ENCODE measurements at places on chromosomes 2 and 18.
A peak's percentile ranks its signal among the peaks of the same experiment; 100 is the strongest.

GRCh38 chr2:99520813-99521212 is 31.0 kb upstream of the REV1 start:
- DNase-seq, result no peak

- DNase-seq, result peak; percentile 82
Measured at GRCh38 chr2:79511320-79511951, 1.4 kb upstream of the CTNNA2 start.

DNA sequence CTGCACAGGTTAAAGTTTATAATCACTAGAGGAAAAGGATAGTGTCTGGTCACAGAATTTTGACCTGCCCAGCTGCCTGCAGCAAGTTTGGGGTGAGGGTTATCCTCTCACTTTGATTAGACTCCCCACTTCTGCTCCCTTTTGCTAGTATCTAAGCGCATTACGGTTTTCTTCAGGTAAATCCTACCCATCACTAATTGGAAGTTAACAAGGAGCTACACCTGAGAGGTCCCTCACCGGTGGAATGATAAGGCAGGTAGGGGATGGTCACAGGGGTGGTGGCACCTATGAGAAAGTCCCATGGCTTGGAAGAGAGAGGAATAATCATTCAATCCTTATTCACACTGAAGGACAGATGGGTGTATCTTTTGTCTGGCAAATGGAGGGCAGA is 7.6 kb downstream of the BCL2 start:
- DNase-seq, result no peak

GRCh38 chr2:172999641-173000386 is 75.8 kb upstream of the MAP3K20 start:
- no peak for DNase-seq

GRCh38 chr18:26071725-26072124 is 18.7 kb downstream of the SS18 start:
- DNase-seq, result peak; percentile 31

DNA sequence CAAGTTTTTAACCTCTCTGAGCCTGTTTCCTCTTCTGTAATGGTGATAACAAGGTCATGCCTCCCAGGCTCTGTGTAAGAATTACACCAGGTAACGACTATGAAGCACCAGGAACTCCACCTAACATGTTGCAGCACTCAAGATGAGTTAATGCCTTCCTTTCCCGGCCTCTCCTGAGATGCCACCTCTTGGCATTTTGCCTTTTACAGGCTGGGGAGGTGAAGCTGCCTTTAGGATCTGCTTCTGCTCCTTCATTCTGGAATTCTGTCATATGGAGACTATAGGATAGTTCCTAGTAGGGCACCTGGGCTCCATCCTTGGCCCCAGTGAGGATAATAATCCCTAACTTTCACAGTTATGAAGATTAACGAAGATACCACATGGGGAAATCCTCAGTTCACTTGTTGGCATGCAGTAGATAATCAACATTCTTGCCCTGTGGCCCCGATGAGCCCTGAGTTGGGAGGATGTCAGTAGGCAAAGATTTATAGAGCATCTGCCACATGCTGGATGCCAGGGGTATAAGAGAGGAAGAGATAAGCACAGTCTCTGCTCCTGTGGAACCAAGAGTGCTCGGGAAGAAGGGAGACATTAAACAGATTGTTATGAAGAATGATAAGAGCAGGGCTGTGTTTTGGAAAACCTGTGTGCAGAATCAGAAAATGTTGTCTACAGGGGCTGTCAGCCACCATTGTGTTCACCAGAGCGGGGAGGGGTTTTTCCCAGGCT is 43.9 kb upstream of the KCNF1 start:
- DNase-seq, result no peak

DNA sequence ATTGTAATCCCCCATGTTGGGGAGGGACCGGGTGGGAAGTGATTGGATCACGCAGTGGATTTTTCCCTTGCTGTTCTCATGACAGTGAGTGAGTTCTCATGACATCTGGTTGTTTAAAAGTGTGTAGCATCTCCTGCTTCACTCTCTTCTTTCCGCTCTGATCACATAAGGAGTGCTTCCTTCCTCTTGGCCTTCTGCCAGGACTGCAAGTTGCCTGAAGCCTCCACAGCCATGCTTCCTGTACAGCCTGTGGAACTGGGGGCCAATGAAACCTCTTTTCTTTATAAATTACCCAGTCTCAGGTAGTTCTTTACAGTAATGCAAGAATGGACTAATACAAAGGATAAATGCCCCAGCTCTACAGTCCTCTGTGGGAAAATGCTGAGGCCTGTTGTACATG is 437.5 kb upstream of the NXPH2 start:
- DNase-seq, result no peak

DNA sequence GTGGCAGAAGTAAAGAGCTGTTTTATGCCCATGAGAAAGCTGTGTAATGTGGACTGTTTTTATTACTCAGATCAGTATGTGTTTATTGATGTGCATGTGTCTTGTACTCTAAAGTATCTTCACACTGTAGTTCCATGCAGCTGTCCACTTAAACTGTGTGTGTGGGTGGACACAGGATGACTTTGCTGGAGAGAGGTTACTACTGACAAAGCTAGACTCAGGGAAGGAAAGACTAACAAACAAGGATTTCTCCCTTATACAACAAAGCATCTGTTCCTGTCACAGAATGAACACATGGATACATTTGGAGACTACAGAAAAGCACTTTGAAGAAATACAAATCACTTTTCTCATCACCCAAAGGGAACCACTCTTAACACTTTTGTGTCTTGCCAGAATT is 10.0 kb downstream of the FHOD3 start:
- no peak for DNase-seq

DNA sequence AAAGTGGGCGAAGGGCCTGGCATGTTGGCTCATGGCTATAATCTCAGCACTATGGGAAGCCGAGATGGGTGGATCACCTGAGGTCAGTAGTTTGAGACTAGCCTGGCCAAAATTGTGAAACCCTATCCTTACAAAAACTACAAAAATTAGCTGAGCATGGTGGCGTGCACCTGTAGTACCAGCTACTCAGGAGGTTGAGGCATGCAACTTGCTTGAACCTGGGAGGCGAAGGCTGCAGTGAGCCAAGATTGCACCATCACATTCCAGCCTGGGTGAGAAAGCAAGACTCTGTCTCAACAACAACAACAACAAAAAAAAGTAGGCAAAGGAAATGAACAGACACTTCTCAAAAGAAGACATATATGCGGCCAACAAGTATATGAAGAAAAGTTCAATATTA is 196.5 kb downstream of the RAB3GAP1 start:
- DNase-seq, result no peak

- no peak for DNase-seq
Measured at GRCh38 chr18:36903215-36903928, 74.4 kb downstream of the KIAA1328 start.

DNA sequence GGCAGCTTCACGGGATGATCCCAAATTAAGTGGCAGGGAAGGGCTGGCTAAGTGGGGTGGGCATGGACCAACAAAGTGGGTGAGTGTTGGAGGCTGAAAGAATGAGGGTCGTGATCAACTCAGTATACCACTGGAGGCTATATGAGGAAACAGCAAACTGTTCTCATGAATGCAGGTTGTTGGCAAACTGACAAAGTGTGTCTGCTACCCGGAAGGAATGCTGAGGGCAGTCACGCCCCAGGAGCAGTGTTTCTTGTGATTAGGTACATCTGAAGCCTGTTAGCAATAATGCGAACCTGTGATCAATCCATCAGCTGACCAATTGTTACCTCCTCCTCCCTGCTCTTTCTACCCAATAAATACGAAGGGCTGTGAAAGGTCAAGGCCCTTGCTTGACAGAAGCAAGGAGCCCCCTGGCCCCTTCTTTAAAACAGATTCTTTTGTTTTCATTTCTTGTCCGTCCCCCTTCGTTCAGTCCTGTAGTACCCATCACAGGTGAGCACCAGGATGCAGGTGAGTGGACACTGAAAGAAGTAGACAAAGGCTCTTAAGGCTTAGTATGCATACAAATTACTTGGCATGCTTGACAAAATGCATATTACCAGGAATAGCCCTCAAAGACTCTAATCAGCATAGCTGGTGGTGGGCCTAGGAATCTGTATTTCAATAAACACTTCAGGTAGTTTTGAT is 67.9 kb downstream of the LOXHD1 start:
- no peak for DNase-seq

GRCh38 chr2:105738658-105739241 is 6.0 kb upstream of the NCK2 start:
- DNase-seq, result no peak

GRCh38 chr2:172843266-172843582 is 107.6 kb downstream of the RAPGEF4 start:
- no peak for DNase-seq

DNA sequence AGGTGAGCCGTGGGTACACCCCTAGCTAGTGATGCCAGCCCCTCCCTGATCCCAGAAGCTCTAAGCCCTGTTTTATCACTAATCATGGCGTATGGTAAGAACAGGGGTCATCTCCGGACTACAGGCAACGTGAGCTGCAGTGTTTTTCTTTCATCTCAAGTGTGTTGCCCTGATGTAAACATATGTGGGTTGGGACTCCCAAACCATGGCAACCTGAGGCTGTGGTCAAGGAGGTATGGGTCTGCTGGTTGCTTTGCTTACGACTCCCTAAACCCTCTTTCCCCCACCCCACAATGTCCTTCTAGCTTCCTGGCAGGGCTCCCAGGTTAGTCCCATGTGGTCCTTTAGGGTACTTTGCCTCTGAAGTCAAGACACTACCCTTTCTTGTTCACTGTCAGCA is 53.6 kb upstream of the AFF3 start:
- no peak for DNase-seq

- no peak for DNase-seq
Measured at GRCh38 chr18:3528231-3528630, 78.3 kb downstream of the TGIF1 start.

DNA sequence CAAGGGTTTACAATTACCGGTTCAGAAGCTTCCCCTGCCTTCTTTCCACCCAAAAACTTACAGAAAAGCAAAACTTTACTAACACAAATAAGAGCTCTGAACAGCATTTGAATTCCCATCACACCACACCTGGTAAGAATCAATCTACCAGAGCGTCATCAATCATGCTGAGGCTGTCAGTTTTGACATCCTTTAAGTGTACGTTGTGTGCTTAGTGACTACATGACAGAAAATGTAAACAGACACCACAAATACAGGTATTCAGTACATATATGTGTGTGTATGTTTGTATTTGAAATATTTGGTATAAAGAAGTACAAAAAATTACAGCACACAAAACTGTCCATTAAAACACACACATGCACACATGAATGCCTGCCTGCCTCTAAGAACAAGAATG is 523.5 kb downstream of the TMEM182 start:
- DNase-seq, result no peak

DNA sequence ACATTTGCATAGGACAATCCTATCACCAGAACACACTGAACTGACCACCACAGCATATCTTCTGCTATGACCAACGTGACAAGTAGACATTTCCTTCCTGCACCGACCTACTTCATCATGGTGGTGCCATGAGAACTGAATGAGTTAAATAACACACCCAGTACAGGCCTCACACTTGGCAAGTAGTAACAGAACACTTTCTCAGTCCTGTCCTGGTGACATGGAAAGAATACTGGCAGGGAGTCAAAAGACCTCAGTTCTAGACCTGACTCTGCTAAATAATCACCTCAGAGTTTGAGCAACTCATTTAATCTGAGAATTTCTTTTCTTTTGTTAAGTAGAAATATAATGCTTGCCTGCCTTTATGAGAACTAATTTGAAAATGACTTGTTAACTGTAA is 186.3 kb upstream of the SMAD7 start:
- DNase-seq, result no peak

- DNase-seq, result no peak
Measured at GRCh38 chr2:37657471-37657870, 14.0 kb downstream of the CDC42EP3 start.

DNA sequence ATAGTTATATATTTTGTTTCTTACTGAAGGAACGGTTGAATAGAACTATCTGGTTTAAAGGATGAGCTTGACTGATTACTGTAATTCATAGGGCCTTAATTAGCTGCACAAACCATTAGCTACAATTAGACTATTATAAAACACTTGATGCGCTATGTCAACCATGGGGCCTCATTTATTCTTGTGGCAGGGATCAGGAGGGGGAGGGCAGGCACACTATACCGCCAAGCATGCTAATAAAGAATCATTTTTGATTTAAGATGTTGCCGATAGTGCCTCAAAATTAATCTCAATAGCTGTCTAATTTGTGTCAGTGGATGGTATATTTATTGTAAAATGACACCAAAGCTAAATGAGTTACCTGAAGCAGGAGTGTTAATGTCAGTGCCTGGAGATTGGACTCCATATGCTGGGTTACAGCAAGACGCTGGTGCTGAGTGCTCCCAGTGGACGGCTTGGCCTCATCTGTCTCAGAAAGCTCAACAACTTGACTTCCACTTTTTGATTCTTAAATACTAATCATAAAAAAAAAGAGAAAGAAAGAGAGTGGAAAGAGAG is 1007.0 kb upstream of the CELF4 start:
- no peak for DNase-seq

DNA sequence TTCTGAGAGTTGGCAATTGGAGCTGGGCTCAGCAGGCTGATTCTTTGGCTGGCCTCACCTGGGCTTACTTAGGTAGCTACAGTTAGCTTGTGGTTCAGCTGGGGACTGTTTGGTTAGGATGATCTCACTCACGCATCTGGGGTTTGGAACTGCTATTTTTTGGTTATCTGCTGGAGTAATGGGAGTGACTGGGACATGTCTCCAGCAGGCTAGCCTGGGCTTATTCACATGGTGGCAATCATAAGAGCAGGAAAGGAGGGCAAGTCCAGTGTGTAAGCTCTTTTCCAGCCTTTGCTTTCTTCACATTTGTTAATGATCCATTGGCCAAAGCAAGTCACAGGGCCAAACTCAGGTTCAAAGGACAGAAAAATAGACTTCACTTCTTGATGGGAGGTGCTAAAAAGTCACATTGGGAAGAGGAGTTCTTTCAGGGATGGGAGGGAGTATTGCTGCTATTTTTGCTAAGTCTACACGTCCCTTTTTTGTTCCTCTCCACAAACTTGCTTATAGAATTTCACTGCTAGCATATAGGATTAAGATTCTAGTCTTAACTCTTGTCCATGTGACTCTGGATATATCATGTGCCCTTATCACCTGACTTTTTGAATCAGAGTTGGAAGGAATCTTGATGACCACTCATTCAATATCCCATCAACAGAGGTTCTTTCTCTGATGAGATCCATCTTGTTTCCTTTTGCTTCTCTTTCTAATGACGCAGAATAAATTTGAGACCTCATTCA is 174.0 kb downstream of the ZFP36L2 start:
- peak; percentile 68 for DNase-seq

GRCh38 chr2:8553643-8554042 is 128.2 kb upstream of the ID2 start:
- peak; percentile 63 for DNase-seq

GRCh38 chr2:215027779-215028178 is 110.6 kb downstream of the ABCA12 start:
- DNase-seq, result peak; percentile 71

GRCh38 chr18:48022531-48023329 is 92.3 kb upstream of the SMAD2 start:
- peak; percentile 93 for DNase-seq

Measured in osteoblast (primary cell).